ENCODE measurements at places on chromosomes 11 and 22. TPM values are rescaled to one million over a fixed set of nuclear protein-coding genes. Genes with fewer than 3 reads are reported as not detected.

Gene SPI1
- total RNA-seq, result not detected

GRCh38 chr11:17991783-17992433 lies 20.9 kb downstream of the SERGEF start:
- DNase-seq, result peak; percentile 81

GRCh38 chr22:27311698-27312550 lies 489.6 kb downstream of the MN1 start:
- no peak for DNase-seq

GRCh38 chr11:85822814-85823213 lies 11.9 kb upstream of the SYTL2 start:
- DNase-seq, result no peak

All from HT-29 (cell line).